ENCODE measurements at places on chromosomes 1 and 21.
A peak's percentile ranks its signal among the peaks of the same experiment; 100 is the strongest.

DNA sequence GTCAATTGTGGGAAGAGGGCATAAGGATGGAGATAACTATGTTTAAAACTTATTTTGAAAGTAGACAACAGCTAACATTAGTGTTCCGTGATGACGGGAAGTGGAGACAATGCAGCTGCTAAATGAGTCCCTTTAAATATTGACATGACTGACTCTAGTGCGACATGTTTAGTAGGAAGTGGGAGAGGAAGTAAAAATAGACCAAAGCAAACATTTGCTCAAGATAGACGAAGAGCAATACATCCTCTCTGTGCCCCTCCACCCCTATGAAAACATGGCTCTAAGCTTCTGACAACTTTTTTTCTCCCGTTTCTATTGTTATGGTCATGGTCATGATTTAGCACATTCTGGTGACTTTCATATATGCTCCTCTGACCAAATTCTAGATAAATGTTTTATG lies 60.0 kb upstream of the HMCN1 start:
- no peak for DNase-seq
- no peaks in the 10 kb centered on the region for H3K27me3 ChIP-seq
- no peaks in the 10 kb centered on the region for H3K4me1 ChIP-seq
- H3K27ac ChIP-seq = no peak overlapping the region
- no peak overlapping the region for H3K4me3 ChIP-seq

DNA sequence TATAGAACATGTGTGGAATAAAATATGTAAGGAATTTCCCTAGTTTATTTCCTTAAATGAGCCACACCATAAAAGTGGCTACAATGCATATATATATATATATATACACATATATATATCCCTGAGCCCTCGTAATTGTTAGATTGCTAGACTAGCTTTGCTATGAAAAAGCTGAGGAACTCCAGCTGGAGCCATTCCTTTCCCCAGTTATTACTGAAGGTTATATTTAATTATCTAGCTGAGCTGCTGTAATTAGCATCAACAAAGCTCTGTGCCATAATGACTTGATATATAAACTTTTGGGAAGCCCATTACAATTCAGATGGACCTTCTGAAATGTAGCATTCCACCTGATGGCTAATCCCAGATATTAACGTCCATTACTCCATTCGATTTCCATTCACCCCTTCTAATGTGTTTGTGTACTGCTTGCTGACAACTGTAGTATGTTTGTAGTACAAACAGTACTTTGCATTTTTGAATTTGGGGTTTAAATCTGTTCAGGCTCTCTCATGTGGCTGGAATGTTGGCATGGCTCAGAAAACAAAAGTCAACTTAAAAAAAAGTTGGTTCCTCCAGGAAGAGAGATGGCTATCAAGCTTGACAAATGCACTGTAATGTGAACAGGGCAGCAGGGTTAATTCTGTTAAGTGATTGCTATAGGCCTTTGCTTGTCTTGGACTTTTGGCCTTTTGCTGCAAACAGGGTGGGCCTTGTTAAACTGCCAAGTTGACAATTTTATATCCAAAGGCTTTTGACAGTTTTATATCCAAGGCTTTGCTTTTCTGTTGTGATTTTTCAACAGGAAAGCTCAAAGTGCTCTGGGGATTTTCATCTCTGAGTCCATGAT lies 170.0 kb downstream of the LTN1 start:
- no peaks in the 10 kb centered on the region for H3K27me3 ChIP-seq
- H3K4me3 ChIP-seq = no peak overlapping the region
- H3K36me3 ChIP-seq = no peaks in the 10 kb centered on the region
- DNase-seq = no peak
- H3K27ac ChIP-seq = peak overlapping the region; percentile 93

DNA sequence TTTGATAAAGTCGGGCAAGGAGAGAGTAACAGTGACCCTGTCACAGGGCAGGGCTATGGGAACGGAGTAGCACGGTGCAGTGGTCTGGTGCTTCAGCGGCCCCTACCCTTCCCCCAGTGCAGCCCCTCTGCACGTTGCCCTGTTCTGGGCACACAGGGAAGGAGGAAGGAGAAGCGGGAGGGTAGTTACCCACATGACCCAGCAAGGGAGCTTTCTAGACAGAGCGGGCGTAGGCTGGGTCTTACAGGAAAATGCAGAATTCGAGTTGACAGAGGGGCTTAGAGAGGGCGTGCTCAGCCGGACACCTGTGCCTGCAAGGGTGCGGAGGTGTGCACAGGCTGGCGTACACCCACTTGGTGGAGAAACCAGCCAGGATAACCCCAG lies 341.2 kb downstream of the NPHP4 start:
- H3K4me3 ChIP-seq = no peak overlapping the region
- no peaks in the 10 kb centered on the region for H3K27me3 ChIP-seq
- no peak overlapping the region for H3K27ac ChIP-seq
- H3K4me1 ChIP-seq = peaks cover 15% of the 10 kb centered on the region

- H3K27me3 ChIP-seq = no peaks in the 10 kb centered on the region
- H3K4me1 ChIP-seq = peaks cover 22% of the 10 kb centered on the region
- peaks cover 53% of the 10 kb centered on the region for H3K36me3 ChIP-seq
- DNase-seq = peak; percentile 84
- no peak overlapping the region for H3K4me3 ChIP-seq
Observed at GRCh38 chr1:203678943-203679661, 52.5 kb downstream of the ATP2B4 start.

- peaks cover 9% of the 10 kb centered on the region for H3K36me3 ChIP-seq
- peak; percentile 69 for DNase-seq
- peaks cover 5% of the 10 kb centered on the region for H3K4me1 ChIP-seq
- no peak overlapping the region for H3K4me3 ChIP-seq
Observed at GRCh38 chr1:246219508-246220030, 287.5 kb downstream of the SMYD3 start.

- no peak for DNase-seq
- H3K4me3 ChIP-seq = no peak overlapping the region
- no peaks in the 10 kb centered on the region for H3K4me1 ChIP-seq
Observed at GRCh38 chr1:48077795-48078222, 80.6 kb upstream of the TRABD2B start.

DNA sequence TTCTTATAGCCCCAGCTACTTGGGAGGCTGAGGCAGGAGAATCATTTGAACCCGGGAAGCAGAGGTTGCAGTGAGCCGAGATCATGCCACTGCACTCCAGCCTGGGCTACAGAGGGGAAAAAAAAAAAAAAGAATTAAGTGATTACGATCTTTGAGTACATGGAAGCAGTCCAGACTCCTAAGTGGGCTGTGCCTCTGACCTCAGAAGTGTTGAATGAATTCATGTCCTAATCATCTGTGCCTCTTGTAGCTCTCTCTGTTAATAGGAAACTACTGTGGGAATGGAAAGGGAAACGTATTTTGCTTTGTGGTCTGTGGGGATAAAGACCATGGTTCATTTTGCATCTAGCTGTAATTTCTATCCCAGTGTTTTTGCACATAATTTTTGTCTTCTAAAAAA lies 8.4 kb upstream of the IVNS1ABP start:
- H3K4me3 ChIP-seq = no peak overlapping the region
- DNase-seq = no peak
- peaks cover 7% of the 10 kb centered on the region for H3K4me1 ChIP-seq
- peaks cover 3% of the 10 kb centered on the region for H3K36me3 ChIP-seq

DNA sequence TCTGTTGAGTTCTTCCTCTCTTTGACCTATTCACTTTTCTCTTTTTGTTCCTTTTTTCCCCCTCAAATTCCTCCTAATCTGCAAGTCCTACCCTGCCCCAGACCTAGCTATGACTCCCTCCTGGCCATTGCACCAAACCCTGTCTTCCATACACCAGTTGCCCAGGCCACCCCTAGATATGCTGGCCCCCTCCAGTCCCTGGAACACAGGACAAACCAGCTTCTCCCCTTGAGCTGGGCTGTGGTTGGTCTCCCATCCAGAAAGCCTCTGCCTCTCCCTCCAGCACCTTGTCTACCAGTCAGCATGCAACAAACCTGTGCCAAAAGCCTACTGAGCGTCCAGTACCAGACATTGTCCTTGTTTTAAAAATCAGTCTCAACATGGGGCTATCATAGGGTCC lies 59.4 kb downstream of the ELK4 start:
- no peaks in the 10 kb centered on the region for H3K36me3 ChIP-seq
- peaks cover 32% of the 10 kb centered on the region for H3K27me3 ChIP-seq
- no peak overlapping the region for H3K4me3 ChIP-seq
- no peak overlapping the region for H3K27ac ChIP-seq

- peak; percentile 44 for DNase-seq
- no peaks in the 10 kb centered on the region for H3K27me3 ChIP-seq
- H3K4me1 ChIP-seq = no peaks in the 10 kb centered on the region
- H3K27ac ChIP-seq = no peak overlapping the region
- H3K36me3 ChIP-seq = no peaks in the 10 kb centered on the region
Observed at GRCh38 chr1:59272507-59272906, 24.4 kb upstream of the FGGY start.

DNA sequence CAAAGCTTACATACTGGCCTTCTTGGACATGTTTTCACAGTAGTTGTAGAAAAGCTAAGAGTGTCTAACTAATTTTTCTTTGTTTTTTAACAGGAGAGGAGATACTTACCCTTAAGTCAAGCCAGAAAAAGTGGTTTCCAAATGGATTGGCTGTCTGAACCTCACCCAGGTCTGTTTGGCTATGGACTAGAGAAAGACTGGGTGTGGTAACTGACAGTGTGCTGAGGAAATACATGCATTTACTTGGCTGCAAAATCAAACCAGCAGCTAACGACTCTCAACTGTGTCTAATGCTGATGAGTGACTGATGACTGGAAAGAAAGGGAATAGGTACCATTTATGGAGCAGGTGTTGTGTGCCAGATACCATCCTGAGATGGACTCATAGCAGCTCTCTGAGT lies 91.1 kb downstream of the MTR start:
- no peaks in the 10 kb centered on the region for H3K27me3 ChIP-seq
- H3K4me3 ChIP-seq = no peak overlapping the region

- no peak for DNase-seq
- H3K36me3 ChIP-seq = no peaks in the 10 kb centered on the region
- no peaks in the 10 kb centered on the region for H3K4me1 ChIP-seq
- no peak overlapping the region for H3K4me3 ChIP-seq
- no peaks in the 10 kb centered on the region for H3K27me3 ChIP-seq
Observed at GRCh38 chr1:24098943-24099638, 12.8 kb downstream of the MYOM3 start.

- H3K4me3 ChIP-seq = no peak overlapping the region
- H3K27ac ChIP-seq = no peak overlapping the region
- H3K4me1 ChIP-seq = peaks cover 3% of the 10 kb centered on the region
- no peak for DNase-seq
Observed at GRCh38 chr1:161388639-161389038, 21.0 kb upstream of the CFAP126 start.

DNA sequence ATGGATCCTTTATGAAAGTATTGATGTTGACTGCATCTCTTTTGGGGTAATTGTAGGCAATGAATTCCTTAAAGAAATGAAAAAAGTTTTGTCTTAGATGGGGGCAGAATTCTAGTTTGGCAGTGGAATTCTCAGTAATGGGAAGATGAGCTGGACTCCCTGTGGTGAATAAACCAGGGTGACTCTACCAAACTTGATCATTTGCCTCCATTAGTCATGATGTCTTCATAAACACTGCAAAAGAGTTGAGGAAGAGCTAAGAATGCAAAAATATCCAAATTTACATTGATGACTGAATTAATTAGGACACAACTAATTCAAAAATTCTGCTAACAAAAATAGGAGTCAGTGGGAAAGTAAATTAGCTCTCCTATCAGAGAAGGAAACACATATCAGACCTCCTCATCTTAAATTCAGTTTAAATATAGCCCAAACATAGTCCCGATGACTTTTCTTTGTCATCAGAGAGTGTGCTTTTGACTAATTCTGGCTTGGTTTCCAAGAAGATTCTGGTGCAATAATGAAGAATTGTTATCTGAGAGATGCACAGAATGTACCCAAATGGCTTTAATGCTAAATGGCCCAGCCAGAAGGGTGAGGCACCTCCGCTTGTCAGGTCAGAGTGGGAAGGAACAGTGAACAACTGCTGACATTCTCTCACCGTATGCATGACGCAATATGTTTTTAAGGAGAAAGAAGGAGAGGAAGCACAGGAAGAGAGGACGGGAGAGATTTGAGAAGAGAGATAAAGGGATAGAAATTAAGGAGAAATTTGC lies 525.1 kb downstream of the LMO4 start:
- no peaks in the 10 kb centered on the region for H3K27me3 ChIP-seq
- no peak overlapping the region for H3K4me3 ChIP-seq

GRCh38 chr1:11707621-11708276 lies 16.2 kb downstream of the DRAXIN start:
- H3K27ac ChIP-seq = no peak overlapping the region
- H3K4me3 ChIP-seq = peak overlapping the region; percentile 23
- no peaks in the 10 kb centered on the region for H3K27me3 ChIP-seq
- H3K4me1 ChIP-seq = no peaks in the 10 kb centered on the region

DNA sequence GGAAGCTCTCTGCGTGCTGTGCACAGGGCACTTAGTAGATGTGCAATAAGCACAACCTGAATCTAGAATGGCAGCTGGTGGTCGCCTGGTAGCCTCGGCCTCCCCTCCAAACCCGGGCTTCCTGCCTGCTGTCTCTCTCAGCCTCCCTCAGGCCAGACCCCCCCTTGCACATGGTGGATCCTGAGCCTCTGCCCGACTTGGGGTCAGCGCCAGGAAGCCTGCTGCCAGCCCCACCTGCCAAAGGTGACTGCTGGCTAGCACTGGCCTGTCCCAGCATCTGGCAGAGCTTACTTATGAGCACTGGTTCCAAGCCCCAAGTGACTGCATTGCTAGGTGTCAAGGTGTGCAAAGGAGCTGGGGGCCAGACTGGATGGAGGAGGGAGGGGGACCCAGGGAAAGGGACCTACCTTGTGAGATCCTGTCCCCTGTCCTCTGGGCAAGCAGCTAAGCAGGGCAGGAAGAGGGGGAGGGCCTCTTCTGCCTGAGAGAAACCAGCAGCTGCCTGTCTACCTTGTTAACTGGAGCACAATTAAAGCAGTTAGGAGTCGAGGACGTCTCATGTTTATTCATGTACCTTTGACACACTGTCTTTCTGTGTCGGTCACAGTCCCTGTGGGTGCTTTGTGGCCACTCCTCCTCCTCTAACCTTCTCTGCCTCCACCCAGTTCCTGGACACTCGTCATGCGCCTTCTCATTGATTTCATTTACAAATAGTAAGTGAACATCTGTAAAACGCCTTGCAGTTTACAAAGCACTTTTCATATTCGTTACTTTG lies 100.9 kb downstream of the DDX20 start:
- H3K4me1 ChIP-seq = no peaks in the 10 kb centered on the region
- no peak overlapping the region for H3K27ac ChIP-seq
- H3K36me3 ChIP-seq = no peaks in the 10 kb centered on the region
- H3K27me3 ChIP-seq = no peaks in the 10 kb centered on the region
- no peak overlapping the region for H3K4me3 ChIP-seq
- no peak for DNase-seq

Data from trophoblast cell (in vitro differentiated cells and primary cell).